T1000 (cell line): ENCODE measurements at places on chromosomes 2 and 18.

DNA sequence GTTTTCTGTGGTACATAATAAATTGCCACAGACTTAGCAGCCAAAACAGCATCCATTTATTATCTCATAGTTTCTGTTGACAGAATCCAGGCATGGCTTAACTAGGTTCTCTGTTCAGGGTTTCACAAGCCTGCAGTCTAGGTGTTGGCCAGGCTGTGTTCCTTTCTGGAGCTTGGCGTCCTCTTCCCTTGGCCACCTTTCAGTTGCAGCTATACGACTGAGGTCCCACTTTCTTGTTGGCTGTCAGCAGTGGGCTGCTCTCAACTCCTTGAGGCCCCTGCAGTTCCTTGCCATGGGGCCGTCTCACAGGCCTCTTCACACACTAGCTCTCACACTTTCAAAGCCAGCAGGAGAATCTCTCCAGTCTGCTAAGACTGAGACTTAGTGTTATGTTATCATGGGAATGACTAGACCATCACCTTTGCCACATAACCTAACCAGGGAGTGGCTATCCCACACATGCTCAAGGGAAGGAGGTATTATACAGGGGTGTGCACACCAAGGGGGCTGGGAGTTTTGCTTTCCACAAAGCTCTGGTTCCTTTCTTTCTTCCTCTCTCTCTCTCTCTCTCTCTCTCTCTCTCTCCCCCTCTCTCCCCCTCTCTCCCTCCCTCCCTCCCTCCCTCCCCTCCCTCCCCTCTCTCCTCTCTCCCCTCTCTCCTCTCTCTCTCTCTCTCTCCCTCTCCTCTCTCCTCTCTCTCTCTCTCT, 15.8 kb downstream of the RIOK3 start:
- no peak for DNase-seq

DNA sequence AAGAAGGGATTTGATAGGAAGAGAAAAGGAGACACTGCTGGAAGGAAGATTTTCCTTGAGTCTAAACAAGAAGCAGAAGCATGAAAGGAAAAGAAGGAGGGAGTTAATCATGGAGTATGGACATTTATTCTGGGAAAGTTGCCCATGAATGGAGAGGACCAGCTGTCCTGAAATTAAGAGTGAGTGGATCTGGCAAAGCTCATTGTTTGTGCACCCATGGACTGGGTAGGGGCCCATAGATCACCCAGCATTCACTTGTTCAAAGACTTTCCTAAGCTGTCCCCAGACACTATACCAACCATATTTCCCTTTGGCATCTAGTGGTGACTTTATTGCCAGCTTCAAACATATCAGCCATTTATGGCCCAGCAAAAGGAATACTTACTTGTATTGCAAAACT, 422.7 kb downstream of the FBXO15 start:
- no peak for DNase-seq

DNA sequence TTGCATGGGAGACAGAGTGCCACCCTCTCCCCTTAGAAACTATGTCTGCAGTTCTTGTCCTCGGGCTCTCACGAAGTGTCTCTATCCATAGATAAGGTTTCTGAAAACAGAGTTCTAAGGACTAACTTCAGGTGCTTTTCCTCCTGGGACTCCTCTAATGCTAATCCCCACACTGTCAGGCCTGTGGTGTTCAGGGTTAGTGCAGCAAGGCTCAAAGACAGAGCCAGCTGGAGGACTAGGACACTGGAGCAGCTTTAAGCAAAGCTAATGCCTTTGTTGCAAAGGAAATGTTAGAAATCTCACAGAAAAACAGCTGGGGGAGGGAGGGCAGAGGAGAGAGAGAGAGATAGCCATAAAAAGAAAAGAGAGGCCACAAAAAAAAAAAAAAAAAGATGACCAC, 824.0 kb upstream of the FSHR start:
- no peak for DNase-seq

GRCh38 chr2:98118161-98118560, 31.2 kb downstream of the VWA3B start:
- DNase-seq, result no peak

DNA sequence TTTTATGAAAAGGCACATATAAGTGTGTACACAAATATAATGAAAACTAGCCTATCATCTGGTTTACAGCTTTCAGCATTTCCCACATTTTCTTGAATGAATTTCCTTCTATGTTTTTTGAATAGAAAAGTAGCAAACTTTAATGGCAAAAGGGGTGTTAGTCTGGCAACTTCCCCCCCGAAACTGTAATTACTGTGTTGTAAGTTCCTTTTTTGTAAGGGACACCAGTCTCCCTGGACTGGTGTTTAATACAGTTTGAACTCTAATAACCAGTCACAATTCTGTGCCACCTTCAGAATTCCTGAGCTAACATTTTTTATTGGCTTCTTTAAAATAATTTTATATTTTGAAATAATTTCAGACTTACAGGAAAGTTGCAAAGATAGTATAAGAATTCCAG, 94.2 kb downstream of the ACSL3 start:
- no peak for DNase-seq

- no peak for DNase-seq
Observed at GRCh38 chr2:224875841-224876240, 159.7 kb upstream of the CCDC195 start.

DNA sequence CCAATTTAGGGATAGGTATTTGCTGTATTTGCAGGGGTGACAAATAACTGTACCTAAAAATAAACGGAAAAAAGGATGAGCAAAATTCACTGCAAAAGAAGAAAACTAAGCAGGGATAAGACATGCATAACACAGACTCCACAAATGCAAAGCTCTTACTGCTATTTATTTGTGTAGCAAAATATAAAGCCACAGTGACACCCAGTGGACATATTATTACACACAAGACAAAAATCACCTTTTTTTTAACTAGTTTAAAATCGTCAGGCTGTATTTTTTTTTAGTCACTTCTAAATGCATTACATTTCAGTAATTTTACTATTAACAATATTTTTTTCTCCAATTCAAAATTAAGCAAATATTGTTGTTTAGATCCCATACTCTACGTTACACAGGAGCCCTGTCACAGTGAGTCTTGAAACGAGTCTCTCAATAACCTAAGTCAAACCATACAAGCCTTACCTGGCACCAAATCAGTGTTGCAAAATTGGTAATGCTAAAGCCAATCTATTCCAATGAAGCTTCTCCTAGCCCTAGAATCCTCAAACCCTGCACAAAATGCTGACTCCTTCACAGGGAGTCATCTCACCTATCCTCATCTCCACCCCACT, 23.7 kb downstream of the METTL4 start:
- DNase-seq, result no peak

- no peak for DNase-seq
Observed at GRCh38 chr2:64594226-64594989, 59.3 kb downstream of the SERTAD2 start.

GRCh38 chr18:39149211-39149806, 1583.7 kb upstream of the CELF4 start:
- no peak for DNase-seq

DNA sequence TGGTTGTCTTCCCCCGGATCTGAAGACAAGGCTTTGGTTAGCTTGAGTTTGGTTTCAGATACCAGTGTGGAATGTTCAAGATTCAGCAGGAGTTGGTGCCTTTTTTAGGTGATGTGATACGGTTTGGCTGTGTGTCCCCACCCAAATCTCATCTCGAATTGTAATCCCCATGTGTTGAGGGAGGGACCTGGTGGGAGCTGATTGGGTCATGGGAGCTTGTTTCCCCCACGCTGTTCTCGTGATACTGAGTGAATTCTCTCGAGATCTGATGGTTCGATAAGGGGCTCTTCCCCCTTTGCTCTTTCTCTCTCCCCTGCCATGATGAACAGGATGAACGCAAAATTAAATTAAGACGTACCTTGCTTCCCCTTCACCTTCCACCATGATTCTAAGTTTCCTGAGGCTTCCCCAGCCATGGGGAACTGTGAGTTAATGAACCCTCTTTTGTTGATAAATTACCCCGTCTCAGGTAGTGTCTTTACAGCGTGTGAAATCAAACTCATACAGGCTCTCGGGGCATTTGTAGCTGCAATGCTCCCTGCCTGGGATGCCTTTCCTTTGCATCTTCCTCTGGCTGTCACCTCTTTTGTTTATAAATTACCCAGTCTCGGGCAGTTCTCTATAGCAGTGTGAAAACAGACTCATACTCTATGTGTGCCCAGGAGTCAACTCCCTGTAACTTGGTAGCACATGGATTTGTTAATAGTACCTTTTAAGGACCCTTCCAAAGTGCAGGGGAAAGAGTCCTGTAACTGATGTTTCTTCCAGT, 21.3 kb downstream of the PDCD1 start:
- no peak for DNase-seq

DNA sequence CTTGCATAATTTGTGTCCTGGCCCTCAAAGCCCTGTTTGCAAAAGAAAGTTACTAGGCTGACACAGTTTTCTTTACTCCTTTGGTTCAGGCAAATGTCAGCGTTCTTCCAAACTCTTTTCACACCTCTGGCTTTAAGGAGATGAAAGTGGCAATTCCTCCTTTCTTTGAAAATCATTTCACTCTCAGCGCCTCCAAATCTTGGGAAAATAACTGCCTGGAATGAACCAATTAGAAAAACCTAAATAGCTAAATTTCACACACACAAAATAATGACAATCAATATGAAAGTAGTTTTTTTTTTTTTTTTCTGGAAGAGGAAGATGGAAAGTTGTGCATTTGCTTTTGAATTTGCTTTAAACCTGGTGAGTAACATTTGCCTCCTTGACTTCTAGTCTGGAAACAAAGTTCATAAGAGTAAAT, 1.7 kb downstream of the MEIS1 start:
- DNase-seq, result no peak

- DNase-seq, result no peak
Observed at GRCh38 chr18:79855147-79855933, 57.6 kb downstream of the KCNG2 start.

DNA sequence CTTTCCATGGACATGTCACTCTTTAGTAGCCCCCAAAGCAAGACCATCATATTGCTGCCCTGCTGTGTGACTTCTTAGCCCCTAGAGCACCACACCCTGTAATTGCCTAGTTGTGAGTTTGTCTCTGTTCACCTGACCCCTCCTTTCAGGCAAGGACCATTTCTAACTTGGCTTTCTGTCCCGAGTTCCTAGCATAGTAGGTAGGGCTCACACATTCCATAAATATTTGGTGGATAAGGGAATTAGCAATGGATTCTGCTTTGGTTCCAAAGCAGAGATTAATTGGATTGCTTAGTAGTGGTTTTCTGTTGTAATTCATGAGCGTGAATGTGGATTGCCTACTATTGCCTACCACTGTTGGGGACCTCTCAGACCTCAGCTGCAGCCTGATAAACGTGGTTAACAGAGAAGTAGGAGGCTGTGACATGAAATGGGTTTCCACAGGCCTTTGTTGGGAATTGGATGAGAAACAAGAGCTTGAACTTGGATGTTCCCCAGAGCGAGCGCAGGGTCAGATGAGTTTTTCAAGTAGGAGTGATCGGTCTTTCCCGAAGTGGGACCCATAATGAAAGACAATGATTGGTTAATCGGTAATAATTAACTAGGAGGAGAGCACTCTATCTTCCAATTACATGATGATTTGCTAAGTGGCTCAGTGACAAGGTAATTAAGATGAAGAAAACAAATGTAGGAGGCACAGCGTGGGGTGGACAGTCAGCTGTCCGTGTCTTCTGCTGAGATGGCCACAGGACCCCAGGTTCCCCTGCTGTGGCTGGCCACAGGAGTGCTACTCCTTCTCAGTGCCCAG, 13.4 kb upstream of the UGT1A1 start:
- no peak for DNase-seq

DNA sequence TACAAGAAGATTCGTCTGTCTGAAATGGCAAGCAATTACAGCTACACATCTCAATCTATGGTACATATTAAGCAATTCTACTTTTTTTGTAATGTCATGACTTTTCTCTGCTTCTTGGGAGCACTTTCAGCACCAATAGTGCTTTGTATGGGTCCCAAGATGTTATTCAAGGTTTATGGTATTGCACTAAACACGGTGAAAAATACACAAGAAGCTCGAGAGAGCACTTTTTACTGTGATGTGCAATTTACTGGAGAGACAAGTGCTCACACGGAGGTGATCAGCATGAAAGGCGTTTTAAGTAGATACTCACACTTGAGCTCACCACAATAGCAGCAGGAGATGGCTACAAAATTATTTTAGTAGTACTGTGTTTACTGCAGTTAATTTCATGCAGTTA, 783.6 kb downstream of the CBLN2 start:
- no peak for DNase-seq

DNA sequence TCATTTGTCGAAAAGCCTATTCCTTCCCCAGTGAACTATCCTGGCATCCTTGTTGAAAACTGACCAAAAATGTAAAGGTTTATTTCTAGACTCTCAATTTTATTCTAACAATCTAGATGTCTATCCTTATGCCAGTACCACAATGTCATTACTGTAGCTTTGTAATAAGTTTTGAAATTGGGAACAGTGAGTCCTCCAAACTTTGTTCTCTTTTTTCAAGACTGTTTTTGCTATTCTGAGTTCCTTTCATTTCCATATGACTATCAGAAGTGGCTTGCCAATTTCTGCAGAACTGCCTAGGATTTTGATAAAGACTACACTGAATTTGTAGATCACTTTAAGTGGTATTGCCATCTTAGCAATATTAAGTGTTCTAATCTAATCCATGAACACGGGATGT, 9.7 kb downstream of the STARD7 start:
- DNase-seq, result no peak

DNA sequence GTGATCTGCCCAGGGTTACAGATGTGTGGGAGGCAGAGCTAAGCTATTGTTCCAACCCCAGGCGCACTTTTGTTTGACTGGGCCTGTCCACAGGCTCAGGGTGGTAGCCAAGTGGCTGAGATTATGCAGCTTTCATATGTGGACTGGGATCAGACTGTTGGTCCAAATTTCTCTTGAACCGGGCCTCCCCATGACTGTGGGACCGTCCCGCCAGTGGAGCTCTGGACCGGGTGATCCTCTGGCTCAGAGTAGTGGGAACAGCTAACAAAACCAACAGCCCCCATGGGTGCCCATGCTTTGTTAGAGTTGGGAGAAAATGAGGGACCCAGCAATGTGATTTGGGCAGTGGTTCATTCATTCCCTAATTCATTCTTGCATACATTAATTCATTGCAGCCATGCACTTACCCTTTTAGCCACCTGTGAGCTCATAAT, 86.8 kb upstream of the HS6ST1 start:
- DNase-seq, result no peak

DNA sequence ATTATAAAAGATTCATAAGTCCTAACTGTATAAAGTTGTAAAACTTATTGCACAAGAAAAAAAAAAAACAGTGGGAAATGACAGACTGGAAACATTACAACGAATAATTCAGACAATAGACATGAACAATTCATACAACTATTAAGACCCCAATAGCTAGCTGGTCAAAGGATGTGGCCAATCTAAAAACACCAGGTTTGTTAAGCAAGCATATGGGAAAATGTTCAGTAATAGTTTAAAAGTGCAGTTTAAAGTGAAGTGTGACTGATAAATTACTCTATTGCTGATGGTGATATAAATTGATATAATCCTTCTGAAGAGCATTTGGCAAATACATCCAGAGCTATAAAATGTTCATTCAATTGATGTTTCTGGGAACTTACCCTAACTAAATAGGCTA, 289.0 kb downstream of the CAMKMT start:
- no peak for DNase-seq

DNA sequence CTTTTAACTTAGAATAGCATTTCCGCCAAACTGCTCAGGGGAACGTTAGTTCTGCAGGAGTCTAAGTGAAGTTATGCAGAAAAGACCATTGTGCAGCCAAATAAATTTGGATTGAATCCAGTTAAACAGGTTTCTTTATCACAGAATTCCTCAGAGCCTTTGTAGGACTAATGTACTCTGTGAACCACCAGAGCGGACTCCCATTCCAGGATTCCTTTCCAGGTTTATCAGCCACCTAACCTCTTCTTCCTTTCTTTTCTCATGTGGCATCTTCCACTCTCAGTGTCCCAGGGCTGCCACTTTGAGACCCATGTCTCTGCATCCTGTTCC, 350.4 kb downstream of the TSN start:
- no peak for DNase-seq

- no peak for DNase-seq
Observed at GRCh38 chr18:36031407-36031806, 36.0 kb downstream of the RPRD1A start.
